Effector memory CD4-positive, alpha-beta T cell (primary cell): ENCODE measurements at places on chromosomes 6 and 20.

DNA sequence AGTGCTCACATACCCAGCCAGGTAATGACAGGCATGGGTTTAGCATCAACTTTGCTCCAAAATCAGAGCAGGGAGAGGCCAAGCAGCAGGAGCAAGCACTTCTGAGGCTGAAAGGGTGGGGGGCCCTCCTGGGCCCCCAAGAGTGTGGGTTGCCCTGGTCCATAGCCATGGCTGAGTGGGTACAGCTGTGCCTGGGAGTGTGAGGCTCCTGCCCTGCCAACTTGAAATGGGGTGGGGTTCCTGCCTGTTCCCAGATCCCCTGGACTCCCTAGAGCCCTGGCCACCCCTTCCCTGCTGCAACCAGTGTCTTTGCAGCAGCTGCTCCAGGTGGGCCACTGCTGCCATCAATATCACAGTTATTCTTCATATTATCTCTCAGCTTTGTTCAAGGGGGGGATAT is 1224.2 kb upstream of the GJE1 start:
- DNase-seq, result no peak

DNA sequence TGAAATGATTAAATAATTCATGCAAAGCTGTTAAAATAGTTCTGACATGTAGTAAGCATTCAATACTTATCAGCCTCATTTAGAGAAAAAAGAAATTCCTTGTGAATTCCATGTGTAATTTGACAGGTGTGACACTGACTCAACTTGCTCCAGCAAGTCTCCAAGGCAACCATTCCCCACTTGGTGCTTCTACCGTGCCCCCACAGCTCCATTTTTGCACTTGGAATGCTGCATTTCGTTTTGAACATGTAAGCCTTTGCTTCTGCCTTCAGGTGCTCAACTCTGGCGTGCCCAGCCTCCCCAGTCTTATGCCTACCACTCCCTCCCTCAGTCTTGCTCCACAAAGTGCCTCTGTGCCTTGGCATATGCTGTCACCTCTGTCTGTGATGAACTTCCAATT is 760.6 kb upstream of the CHD6 start:
- DNase-seq, result no peak

DNA sequence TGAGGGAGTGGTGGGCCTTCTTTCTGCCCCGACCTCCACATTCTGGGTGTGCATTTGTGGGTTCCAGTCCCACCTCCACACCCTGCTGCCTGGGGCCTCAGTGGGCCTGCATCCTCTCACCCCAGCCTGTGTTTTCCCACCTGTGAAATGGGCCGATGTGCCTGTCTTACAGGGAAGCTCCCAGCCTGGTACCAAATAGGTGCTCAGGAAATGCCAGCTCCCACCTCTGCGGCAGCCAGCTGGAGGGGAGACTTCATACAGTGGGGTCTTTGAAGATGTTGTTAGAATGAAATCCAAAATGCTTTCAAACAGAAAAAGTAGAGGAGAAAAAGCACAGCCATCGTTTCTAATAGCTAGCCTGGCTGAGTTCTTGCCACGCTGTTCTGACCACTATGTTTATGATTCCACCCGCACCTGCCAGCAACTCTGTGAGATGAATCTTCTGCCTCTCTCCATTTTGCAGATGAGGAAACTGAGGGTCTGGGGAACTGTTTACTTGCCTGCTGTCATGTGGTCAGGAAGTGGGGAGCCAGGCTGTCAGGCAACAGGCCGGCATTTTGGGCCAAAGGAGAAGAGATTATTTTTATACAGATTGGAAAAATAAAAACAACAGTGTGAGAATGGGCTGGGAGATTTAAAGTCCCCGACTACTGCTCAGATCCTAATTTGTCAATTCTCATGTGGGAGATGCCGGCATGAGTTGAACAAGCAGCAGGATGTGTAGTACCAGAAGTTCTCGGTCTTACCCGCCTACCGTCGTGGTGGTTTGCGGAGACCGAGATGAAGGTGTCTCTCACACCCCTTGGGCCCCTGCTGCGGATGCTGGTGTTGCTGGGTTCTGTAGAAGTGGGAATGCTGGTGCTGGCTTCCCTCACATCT is 4.6 kb downstream of the TMEM181 start:
- no peak for DNase-seq

DNA sequence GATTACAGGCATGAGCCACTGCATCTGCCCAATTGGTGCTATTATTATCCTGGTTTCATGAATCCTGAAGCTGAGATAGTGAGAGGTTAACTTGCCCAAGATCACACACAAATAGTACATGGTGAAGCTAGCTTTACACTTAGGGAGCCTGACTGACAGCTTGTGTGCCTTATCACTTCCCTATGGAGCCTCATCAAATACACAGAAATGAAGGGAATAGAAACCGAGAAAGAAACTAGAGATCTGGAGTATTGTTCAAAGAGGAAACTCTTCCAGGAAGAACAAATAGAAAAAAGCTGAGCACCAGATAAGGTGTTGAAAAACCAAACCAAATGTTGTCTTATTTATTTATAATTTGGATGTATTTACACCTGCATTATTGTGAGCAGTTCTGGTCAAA is 155.0 kb upstream of the CITED2 start:
- no peak for DNase-seq

DNA sequence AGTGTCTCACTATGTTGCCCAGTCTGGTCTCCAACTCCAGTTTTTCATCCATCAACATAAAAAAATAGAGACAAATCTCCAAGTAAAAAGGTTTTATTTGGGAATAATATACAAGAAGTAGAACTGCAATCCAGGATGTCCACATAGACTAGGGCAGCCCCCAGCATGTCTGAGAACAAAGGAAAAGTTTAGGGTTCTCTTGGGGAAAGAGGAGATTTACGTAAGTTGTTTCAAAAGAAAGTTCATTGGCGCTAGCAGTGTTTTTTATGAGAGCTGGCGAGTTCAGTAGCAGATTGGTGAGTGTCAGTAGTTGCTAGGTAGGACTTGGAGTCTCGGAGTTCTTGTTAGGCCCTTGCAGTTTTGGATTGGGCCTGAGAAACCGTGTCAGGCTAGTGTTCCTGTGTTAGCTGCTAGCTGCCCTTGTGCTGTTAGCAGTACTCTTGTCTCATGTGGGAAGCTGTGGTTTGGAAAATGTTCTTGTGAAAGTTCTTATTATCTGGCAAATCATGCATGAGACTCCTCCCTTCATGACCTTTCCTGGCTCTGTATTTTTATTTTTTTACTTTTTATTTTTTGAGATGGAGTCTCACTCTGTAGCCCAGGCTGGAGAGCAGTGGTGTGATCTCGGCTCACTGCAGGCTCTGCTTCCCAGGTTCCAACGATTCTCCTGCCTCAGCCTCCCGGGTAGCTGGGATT is 24.7 kb downstream of the TTLL9 start:
- DNase-seq, result no peak

- no peak for DNase-seq
Observed at GRCh38 chr6:152858141-152858540, 107.5 kb downstream of the VIP start.

DNA sequence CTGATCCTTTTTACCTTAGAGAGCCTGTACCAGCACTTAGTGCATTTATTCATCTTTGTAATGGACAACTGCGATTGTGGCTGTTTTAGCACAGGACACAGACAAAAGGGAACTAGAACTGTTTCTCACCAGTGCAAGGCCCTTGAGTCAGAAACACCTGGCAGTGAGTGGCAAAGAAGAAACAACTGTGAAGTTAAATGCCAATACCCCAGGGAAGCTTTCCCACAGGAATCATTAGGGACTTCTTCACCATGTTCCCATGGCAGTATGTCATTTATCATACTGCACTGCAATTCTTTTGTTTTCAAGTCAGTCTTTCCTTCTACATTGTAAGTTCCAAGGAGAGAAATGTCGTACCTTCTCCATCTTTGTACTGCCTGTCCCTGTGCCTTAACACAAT is 28.6 kb upstream of the CDYL start:
- DNase-seq, result no peak

DNA sequence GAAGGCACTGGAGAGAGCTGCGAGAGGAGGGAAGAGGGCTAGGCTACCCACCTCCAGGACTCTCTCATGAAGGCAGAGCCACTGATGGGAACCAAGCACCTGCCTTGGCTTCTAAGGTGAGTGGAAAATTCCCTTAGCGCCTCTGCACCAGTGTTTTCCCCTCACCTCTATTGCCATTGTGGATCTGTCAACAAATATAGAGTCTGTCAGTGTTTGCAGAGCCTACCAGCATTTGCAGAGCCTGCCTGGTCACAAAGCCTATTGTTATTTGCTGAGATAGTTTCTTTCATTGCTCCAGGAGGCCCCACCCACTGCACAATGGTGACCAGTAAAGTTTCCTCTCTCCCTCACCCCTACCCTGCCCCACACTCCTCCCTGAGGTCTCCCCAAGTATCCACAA is 141.9 kb downstream of the MRPL14 start:
- DNase-seq, result no peak

- no peak for DNase-seq
Observed at GRCh38 chr20:25064561-25065071, 6.7 kb upstream of the ACSS1 start.

DNA sequence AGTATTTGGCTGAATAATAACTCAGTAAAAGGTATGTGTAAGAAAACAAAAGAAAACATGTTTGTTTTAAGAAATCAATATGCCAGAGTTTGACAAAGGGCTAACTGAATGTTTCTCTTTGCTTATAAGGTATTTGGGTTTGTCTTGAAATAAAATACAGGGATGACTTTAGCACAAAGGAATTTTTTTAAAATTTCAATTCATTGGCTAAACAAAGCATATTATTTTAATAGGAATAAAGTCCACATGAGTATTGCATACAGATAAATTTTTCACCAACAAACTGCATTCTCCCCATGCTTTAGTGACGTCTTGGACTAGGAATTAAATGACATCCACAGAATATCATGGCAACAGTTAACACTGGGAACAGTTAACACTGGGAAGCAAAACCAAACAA is 480.0 kb upstream of the JAG1 start:
- DNase-seq, result no peak

DNA sequence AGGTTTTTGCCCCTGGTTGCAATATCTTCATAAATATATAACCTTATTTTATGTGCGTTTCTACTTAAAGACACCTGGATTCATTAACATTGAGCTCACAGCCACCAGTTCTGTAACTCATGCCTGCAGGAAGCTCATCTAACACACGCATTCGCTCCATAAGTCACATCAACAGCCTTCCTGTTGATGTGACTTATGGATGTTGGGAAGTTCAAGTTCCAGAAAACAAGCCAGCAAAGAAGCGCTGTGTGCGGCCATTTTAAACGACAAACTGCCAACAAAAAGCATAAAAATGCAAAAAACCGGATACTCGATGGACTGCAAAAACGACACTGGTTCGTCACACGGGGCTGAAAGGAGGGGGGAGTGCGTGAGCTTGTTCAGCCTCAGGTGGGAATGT is 77.9 kb upstream of the NFATC2 start:
- DNase-seq, result no peak

DNA sequence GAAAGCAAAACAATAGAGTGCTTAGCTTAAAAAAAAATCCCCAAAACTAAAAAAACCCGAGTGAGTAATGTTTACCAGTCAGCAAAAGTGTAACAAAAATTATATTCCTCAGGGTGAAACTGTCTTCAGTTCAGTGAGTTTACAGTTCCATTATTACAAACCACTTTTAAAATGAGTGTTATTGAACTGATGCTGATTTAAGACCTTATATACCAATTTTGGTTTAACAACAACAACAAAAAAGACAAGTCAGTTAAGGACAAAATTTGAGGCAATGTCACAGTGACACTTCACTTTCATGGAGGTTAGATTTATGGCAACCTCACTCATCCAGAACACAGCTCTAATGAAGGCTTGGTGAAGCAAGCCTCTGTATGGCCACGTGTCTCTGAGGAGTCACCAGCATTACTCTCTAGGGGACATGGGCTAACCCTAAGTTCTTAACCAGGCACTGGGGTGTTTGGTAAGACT is 630.8 kb downstream of the PHF3 start:
- no peak for DNase-seq

DNA sequence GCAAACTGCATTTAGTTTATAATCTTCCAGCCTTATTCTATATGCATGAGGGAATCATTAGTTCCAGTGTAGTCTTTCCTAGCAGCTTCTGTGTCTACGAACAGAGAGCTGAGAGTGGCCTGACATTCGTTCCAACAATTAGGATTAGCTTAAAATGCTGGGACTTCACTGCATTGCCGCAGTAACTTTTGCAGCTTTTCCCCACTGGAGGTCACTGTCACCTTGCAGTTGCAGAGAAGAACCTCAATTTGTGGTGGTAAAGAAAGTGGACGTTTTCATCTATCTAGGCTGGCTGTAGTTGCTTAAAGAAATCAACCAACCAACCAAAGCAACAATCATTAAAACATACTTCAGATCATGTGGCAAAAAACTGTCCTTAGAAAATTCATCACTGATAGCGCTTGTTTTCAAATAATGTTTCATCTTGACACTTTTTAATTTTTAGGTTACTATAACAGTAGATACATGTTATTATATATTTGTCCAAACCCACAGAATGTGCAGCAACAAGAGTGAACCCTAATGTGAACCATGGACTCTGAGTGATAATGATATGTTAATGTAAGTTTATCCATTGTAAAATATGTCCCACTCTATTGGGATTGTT is 12.2 kb downstream of the MYLK4 start:
- no peak for DNase-seq

- DNase-seq, result no peak
Observed at GRCh38 chr6:170098428-170099170, 192.3 kb downstream of the DLL1 start.

DNA sequence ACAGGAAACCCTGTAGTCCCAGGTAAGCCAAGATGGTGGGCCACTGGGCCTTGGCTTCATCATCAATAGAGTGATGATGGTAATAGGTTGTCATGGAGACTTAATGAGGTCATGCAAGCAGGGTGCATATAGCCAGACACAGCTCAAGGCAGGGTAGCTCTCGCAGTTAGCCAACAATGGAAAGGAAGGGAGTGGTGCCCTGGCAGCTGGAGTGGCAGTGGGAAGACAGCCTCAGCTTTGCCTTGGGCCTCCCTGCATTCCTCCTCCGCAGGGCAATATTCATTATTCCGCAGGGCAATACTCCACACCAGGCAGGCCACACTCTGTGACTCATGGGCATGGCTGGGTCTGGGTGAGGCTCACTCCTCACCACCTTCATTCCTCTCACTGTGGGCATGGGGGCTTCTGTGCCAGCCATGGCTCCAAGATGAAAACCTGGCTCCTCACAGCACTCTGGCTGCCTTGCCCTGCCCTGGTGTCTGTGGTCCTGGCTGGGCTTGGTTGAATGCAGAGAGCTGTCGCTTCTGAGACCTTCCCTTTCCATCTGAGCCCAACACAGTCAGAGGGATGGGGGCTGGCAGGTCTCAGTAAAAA is 163.1 kb upstream of the PMEPA1 start:
- no peak for DNase-seq

GRCh38 chr20:60941379-60941778 is 310.7 kb upstream of the CDH4 start:
- DNase-seq, result no peak

DNA sequence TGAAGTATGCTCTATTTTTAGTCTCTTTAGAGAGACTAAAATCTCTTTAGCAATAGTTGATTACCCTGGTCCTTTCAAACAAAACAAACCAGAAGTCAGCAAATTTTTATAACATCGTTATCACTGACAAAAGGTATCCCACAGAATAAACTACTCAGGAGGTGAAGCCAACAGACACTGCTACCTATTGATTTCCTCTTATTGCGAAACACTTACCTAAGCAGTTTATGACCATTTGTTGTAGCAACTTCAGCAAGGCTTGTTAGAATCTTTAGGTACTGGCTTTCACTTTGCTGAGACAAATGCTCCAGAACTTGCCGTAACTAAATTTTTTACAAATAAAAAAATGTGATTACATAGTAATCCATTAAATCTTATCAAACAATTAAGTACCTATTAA is 64.4 kb downstream of the HACE1 start:
- no peak for DNase-seq
